ENCODE measurements at places on chromosomes 1 and 21.

DNA sequence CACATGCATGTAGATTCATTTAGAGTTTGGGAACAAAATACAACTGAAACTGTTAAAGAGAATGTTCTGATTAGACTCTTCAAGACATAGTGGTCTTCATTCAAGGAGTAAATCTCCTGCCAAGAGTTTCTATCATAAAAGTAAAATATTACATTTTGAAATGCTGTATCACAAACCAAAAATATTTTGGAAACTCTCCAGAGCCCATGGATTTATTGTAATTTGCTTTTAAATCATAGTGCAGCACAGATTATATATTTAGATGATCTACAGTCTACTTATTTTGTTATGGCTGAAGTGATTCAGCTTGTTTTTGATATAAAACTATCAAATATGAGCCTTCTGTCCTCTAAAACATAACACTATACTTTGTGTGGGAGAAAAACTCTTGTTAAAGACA lies 105.3 kb downstream of the DISP1 start:
- DNase-seq: no peak

GRCh38 chr1:14300991-14301703 lies 297.3 kb upstream of the KAZN start:
- DNase-seq: no peak

DNA sequence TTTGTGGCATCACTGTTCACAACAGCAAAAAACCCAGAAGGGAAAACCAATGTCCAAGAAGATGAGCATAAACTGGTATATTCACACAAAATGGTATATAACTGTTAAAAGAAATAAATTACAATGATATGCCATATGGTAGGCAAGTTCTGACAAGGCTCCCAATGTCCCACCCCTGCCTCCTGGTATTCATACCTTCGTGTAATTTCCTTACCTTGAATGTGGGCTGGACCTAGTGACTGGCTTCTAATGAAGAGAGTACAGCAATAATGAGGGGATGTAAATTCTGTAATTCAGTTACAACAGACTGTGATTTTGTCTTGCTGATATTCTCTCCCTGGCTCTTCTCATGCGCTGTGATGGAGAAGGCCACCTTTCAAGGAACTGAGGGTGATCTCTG lies 9.3 kb downstream of the ANKRD45 start:
- no peak for DNase-seq

DNA sequence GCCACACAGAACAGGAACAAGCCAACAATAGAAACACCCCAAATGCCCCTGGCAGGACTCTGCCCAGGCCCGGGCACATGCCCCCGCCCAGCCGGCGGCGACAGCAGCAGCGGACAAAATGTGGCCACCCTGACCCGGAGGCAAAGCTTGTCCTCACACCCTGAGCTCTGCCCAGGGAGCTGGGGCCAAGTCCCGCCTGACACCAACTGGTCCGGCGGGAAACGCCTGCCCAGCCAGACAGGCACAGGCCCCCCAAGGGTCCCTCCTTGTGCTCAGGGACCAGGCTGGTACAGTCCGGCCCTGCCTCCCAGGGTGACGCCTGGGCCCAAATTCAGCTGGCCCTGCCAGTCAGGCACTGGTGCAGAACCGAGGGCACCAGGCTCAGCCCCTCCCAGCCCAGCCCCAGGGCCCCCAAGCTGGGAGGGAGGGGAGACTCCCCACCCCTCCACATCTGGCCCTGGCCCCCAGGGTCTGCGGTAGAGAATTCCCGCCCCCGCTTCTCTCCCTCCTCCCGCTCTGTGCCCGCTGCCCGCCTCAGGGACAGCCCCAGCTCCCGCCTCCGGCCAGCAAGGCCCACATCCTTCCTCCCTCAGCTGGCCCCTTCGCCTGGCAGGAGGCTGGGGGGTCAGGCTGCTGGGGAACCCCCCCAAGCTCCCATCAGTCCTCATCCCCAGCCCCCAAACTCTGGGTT lies 2.0 kb downstream of the AHDC1 start:
- DNase-seq: no peak

- peak; percentile 77 for DNase-seq
These were observed 35.0 kb downstream of the CTNNBIP1 start for GRCh38 chr1:9874959-9875635.

DNA sequence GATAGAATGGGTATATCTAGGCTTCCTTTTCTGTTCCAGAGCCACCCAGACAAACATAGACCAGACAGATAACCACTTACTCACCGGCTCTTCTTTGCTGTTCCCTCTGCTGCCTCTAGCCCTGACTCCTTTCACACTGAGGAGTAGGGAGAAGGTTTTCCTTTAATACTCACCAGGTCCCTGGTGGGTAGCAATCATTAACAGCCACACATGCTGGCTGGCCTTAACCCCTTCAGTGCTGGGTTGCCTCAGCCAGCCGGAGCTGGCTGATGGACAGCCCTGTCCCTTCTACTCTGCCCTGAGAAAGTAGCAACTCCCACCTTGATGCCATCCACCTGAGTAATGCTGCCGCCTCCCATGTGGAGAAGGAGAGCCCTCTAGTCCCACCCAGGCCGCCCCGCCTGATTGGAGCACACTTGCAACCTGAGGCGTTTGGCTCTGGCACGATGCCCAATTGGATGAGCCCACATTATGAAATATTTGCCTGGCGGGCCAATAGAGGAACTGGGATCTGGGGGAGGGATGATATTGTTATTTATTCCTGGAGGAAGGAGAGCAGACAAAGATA lies 71.6 kb downstream of the PLEKHA6 start:
- DNase-seq: peak; percentile 52

DNA sequence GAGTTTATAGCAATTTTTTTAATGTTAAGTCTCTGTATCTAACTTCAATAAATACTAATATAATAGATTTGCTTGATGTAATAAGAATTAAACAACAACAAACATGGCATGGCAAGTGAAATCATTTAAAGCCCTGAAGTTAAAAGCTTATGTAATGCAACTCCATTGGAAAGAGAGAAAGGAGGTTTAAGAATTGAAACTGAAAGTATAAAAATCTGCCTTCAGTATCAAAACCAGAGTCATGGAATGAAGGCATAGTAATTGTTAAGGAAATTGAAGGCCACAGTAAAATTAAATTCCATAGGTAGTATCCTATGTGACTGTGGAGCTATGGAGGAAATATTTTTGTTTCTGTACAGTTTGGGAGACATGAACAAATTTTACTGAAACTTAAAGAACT lies 55.1 kb downstream of the PRDX6 start:
- DNase-seq: no peak

DNA sequence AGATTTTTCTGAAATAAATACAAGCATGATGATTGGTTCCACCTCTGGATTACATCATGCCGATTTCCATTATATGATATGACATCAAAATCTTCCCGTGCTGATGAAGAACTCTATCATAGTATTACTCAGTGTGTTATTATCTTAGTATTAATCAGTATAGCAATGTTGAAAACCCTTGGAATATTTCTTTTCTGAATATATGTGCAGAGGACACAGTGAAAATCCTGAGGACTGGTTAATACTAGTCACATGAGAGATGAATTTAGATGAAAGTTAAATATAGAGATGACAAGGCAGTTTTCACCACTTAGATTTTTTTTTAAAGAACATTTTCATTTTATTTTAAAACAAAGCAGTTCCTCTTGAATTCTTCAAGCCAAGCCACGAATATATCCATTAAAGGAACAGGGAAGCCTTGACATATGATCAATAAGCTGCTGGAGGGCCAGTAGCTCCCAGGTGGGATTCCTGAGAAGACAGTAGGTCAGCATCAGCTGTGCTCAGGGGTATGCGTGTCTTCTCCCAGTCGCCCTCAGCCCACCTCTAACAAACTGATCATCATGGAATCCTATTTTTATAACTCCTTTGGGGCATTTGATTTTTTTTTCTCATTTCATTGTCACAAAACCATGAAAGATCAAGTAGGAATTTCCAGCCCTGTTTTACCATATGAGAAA lies 56.2 kb upstream of the UBE2U start:
- no peak for DNase-seq

DNA sequence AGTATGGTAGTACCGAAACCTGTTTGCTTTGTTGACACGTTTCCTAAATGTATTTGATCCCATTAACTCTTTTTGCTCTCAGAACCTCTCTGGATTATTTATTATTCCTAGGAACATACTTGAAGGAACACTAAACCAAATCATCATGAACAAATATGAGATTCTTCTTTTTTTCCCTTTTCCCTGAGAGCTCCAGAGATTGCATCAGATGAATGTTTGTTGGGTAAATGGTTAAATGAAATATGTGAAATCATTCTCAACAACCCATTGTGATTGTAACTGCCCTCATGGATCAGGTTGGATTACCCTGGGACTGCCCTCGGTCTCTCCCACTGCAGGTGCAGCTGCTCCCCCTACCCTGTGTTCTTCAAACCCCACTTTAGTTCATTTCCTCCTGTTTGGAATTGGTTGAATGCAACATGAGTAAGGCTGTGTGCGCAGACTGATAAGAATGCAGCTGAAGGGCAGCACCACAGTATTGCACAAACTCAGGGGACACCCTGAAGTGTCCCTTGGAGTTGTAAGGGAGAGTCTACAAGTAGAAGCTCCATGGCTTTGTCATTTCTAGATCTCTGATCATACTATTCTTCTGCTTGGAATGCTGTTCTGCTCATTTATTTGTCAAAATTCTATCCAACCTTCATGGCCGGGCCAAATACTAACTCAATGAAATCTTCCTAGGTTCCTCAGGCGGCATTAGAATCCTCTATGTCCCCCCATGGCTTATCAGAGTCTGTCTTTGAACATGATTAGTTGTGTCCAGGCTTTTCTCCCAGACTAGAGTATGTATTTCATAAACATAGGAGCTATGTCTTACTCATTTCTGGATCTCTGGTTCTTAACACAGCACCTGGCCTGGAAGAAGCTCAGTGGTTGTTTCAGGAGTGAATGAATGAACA lies 47.1 kb upstream of the NEK2 start:
- DNase-seq: no peak

- DNase-seq: peak; percentile 100
These were observed 779 bp upstream of the STK40 start for GRCh38 chr1:36386265-36387140.

- no peak for DNase-seq
These were observed 9.6 kb downstream of the PTGER3 start for GRCh38 chr1:71037829-71038620.

DNA sequence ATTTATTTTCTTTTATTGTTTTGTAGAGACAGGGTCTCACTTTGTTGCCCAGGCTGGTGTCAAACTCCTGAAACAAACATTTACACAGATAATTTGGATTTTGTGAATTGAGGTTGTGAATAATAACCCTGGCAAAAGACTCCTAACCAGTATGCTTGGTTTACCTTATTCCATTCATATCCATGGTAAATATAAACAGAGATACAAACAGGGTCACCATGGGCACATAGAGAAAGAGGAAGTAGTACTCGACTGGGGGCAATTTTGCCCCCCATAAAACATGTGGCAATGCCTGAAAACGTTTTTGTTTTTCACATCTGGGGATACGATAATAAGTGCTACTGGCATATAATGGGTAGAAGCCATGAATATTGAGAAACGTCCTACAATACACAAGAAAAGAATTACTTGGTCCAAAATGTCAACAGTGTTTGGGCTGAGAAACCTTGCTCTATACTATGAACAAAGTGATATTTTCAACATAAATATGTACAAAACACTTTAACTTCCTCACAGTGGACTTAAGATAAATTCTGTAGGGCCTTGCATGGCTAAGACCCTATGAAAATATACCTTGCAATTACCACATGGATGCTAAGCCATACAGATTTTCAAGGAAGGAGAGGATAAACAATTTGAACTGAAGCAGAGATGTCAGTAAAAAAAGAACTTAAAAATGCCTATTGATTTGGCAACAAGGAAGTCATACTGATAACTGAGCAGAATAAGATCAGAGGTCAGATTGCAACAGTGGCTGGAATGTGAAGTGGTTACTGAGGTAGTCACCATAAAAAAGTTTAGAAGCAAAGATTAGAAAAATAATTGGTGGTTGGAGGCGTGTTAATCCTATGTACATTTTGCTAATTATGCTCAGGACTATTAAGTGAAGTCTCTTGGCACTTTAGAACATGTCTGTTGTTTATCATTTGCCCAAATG lies 27.4 kb upstream of the ASPM start:
- peak; percentile 88 for DNase-seq

DNA sequence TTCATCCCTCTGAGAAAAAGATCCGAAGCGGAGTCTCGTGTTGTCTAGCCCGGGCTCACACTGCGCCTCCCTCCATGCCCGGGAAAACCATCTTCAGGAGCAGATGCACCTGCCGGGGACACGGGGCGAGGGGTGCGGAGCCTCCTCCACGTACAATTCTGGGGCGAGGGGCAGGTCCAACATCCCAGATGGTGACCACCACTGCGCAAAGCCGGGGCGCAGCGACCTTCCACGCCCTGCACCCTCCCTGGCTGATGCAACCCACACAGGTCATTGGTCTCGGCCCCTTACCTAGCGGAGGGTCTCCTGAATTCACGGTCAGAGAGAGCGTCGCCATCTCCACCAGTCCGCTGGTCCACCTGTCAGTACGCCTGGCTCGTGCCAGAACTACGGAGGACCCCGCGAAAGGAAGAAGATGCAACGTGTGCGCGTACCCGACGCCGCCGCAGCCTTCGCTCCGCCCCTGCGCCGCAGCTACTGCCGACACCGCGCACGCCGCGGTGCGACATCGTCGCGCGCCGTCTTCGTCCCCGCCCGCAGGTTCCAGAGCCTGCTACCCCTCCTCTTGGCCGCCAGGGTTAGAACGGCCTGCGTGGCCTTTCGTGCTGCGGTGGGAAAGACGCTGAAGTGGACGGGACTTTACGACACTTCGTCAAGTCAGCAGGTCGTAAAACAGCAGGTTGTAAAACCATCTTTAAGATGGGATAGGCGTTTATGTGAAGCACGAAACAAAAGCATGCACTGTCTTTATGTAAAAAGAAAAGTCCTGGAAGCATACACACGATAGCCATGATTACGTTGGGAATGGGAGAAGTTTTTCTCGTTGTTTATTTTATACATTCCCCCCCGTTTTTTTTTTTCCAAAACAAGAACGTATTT lies at the start of gene EPRS1:
TSS of gene EPRS1 (minus strand) at position 454 of the 879 bp plus-strand sequence. CDS start at position 337, 117 bp downstream.
- DNase-seq: peak; percentile 99

- DNase-seq: peak; percentile 97
These were observed 74.6 kb upstream of the PDC start for GRCh38 chr1:186535388-186536133.

DNA sequence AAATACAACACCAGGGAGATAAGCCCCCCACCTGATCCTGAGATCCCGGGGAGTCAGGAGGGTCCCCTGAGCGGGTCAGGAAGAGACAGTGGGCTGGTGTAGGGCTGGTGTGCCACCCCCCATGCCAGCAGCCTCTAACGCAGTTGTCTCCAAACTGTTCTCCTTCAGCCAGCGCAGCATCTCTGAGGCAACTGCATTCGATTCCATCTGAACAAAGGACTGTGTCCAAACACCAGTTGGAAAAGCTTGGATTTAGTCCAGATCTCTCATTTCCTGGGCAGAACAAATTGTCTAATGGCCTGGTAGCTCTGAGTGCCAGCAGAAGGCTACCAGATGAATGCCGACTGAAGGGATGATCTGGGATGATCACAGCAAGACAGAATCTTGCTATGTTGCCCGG lies 44.1 kb upstream of the EIF4G3 start:
- peak; percentile 50 for DNase-seq

DNA sequence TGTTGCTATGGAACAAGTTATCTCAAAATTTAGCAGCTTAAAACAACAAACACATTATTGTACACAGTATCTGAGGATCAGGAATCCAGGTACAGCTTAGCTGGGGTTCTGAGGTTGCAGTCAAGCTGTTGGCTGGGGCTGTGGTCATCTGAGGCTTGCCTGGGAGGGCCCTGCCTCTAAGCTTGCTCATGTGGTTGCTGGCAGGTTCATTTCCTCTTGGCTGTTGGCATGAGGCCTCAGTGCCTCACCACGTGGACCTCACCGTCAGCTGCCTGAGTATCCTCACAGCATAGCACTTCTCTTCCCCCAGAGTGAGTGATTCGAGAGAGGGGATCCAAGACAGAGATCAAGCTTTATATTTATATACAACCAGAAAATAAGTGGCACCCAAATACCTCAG lies 18.6 kb downstream of the NTPCR start:
- DNase-seq: peak; percentile 55

Measured in fibroblast of pulmonary artery (primary cell).